HEK293T (cell line): ENCODE measurements at places on chromosomes 7 and 10.

DNA sequence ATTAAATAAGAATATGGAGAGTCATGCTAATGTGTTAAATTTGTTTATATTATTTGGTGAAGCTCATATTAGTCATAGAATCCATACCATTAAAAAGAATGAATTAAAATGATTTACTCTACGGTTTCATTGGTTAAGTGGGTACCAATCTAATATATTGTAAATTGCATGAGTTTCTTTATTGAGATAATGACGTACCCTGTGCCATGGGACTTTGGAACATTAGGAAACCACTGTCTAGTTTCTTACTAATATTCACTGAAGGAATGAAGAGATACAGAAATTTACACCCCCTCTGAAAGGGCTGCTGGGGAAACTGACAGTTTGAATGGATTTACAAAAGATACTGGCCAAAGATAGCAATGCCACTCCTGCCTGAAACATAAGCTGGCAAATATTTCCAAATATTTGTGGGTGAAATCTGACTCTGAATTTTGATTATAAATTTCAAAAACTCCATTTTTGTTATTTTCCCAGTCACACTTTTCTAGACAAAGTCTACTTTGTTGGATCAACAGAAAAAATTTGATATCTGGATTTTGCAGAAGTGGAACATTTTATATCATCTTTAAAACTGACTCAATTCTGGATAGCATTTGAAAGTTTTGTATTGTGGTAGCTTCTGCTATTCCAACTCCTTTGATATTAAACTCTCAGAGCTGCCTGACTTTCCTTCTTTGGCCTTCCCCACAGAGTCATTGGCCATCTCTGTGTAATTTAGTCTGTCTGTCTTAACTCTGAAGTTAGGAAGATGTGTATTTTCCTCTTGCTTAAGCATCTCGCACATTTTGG is 22.3 kb downstream of the MDFIC start:
- DNase-seq, result no peak

- no peak for DNase-seq
Observed at GRCh38 chr10:69100136-69100872, 12.4 kb downstream of the SRGN start.

DNA sequence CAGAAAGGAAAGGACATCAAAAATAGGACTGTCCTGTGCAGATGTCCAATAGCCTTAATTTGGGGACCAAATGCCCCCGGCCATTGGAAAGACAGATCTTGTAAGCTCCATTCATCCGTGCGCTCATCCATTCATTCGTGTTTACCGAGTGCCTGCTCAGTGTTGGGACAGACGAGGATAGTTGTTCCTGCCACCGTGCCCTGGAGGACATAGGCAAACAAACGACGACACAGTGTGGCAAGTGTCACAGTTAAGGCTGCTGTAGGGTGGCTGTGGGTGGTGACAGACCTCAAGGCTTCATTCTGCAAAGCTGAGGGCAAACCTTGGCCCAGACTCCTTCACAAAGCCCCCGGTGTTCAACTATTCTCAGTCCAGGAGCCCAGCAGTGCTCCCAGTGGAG is 27.6 kb downstream of the MKI67 start:
- no peak for DNase-seq

- DNase-seq, result no peak
Observed at GRCh38 chr7:138515001-138515528, 55.0 kb downstream of the TRIM24 start.

DNA sequence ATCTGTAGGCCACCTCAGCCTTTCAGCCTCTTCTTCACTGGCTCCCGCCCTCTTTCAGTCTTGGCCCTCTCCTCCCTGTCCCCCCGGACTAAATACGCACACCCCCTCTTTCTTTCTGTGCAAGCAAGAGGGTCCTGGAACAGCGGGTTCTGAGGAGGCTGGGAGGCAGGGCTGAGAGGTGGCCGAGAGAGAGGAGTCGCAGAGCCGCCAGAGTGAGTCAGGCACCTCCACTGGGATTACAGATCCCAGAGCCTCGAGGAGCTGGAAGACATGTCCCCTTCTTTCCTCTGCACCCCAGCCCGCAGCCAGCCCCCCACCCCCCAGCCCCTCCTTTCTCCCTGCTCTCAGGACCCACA is 182 bp downstream of the CCDC136 start:
- DNase-seq, result no peak

DNA sequence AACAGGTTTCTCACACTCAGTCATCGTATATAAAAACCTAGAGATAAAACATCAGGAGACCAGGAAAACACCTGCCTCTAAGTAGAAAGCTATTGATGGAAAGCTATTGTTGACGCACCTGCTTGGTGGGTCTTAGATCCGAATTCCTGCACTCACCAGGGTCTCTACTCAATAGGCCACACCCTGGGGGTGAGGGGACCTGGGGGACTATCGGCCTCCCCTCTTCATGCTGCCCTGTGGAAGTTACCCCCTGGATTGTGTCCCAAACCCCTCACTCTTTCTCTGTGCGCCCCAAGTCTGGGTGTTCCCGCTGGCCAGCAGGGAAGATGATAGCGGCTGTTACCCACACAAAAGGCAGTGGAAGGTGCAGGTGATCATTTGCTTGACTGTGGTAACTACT is 313.0 kb downstream of the WDR37 start:
- no peak for DNase-seq

- DNase-seq, result no peak
Observed at GRCh38 chr7:101160910-101161309, 4.5 kb downstream of the VGF start.

DNA sequence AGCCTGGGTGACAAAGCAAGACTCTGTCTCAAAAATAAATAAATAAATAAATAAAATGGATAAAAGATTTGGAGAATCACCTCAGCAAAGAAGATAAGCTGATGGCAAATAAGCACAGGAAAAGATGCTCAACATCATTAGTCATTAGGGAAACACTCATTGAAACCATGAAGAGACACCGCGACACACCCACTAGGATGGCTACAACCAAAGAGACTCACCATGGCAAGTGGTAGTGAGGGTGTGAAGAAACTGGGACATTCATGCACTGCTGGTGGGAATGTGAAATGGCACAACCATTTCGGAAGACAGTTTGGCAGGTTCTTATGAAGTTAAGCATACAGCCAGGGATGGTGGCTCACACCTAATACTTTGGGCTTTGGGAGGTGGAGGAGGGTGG is 37.8 kb upstream of the FXYD4 start:
- DNase-seq, result no peak

GRCh38 chr10:87603769-87604168 is 55.9 kb upstream of the PAPSS2 start:
- DNase-seq, result no peak

- no peak for DNase-seq
Observed at GRCh38 chr10:86254526-86255174, 111.9 kb downstream of the GRID1 start.
